ENCODE measurements at places on chromosomes 1 and 21. TPM values are rescaled to one million over a fixed set of nuclear protein-coding genes. Genes with fewer than 3 reads are reported as not detected.

The FAM167B gene
- total RNA-seq = not detected

The CLCA2 gene
- not detected for total RNA-seq

DNA sequence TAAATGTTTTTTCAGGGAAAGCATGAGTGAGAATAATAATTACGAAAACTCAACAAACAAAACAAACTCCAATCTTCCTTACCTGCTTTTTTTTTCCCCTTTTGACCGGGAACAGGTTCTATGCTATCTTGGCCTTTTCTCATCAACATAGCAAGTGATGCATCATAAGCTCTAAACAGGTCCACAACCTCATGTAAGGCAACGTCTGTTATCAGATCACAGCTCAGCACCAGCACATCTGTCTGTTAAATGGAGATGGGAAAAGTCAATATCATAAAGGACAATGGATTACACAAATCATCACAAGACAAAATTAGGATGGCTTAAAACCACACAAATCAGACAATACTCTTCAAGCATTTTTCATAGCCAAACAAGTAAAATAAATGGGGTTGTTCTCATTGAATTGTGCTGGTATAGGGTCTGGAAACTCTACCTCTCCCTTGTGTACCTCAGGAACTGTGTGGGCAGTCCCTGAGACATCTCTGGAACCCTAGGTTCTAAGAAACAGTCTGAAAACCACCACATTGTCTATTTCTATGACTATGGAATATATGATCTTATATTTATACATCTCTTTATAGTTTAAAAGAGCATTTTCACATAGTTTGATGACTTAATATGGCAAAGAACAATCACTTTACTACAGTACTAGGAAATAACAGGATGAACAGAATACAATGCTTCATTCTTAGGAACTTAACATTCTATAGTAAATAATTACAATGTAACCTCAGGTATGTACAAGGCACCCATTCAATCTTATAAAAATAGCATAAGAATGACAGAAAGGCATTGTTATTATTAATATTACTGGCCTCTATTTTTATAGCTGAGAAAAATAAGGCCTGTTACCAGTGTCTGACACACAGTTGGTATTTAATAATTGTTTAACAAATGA lies 44.7 kb downstream of the EIF2B3 start:
- no peak for DNase-seq

DNA sequence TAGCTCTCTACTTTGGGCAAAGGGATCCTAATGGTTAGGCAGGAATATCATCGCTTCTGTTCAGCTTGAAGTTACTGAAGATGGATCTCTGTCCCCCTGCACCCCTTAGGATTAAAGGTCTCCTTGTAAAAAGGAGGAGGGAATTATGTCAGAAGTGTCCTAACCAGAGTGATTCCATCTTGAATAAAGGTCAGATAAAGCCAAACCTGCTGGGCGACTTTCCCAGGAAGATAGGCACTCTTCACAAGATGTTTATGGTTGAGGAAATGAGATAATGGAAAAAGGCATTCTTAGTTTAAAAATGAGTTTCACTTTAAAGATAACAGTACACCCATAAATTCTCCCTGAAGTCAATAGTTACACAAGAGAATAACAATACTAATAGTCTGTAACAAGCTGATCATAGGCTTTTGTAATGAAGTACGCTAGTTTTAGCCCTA lies 1.7 kb upstream of the NENF start:
- DNase-seq = no peak

DNA sequence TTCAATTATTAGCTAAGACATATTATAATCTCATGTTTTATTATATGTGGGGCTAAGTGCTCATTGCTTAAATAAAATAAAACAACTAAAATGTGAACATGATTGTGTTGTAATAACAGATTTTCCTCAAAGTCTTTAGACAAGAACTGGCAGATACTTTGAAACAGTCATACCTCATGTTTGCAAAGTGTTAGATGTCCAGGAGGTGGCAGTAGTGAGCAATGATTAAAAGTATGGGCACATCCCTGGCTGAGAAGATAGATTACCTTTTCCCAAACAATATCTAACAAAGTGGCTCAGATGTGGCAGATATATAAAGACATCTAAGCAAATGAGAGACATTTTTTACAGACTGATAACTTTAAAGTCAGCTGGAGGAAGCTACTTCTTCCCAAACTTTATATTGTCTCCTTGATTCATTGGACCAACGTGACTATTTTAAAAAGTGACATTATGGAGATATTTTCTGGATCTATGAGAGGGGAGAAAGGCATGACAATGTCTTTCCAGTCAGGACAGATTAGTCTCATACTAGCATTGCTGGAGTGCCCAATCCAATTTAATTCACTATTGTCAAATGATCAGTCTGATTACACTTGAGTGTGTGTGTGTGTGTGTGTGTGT lies 269.8 kb downstream of the S1PR1 start:
- peak; percentile 19 for DNase-seq

- DNase-seq = no peak
Measured at GRCh38 chr21:36988536-36988935, 18.0 kb upstream of the RIPPLY3 start.

DNA sequence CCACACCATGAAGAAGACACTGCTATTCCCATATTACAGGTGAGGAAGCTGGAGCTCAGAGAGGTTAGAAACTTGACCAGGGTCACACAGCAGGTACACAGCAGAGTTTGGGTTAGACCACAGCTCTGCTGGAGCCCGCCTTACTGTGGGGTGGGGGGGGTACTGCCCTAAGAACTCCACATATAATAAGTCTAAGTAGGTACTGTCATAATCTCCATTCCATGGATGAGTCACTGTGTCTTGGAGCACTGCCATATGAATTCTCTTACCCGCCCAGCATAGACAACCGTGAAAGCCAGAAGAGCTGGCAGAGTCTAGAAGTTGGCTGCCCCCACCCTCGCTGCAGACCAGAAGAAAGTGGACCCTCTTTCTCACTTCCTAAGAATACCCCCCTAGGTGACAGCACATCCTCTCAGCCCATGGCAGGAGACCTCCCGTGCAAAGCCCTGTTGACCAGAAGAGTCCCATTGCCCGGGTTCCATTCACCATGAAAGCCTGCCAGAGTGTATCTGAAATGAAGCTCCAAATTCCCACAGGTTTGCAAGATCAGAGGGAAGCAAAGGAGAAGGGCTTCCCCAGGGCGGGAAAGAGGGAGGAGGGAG lies 5.2 kb upstream of the PLA2G2D start:
- peak; percentile 89 for DNase-seq

- DNase-seq = no peak
Measured at GRCh38 chr21:35005077-35005476, 44.0 kb downstream of the RUNX1 start.

DNA sequence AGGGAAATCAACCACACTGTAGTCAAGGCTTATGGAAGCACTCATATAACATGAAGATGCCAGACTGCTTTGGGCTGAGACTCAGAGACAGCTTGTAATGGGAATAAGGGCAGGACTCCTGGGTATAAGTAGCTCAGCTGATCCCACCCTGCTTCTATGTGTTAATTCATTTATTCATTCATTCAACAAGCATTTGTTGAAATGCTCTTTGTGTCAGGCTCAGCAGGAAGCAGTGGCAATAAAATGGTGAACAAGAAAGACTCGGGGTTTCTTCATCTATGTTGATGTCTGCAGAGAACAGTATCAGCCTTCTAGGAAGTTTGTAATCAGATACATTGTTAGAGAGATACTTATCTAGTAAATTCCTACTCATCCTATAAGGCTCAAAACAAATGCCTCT lies 145.5 kb upstream of the DMRTA2 start:
- DNase-seq = no peak

Data from Daoy (cell line).